ENCODE measurements at places on chromosomes 12 and 14.

GRCh38 chr12:89707703-89708564 is 704 bp downstream of the ATP2B1 start:
- peak; percentile 22 for DNase-seq

- DNase-seq: no peak
These were observed at the start of gene ADCY6 for GRCh38 chr12:48788854-48789775. Gene ADCY6 (minus strand): TSS chr12:48789089. CDS start chr12:48783434, 5,655 bp downstream.

GRCh38 chr14:29846339-29847055 is 81.2 kb downstream of the PRKD1 start:
- DNase-seq: no peak

GRCh38 chr12:233615-233968 is 19.6 kb upstream of the SLC6A12 start:
- no peak for DNase-seq

- no peak for DNase-seq
These were observed 28.2 kb upstream of the BCAT1 start for GRCh38 chr12:24977060-24977459.

DNA sequence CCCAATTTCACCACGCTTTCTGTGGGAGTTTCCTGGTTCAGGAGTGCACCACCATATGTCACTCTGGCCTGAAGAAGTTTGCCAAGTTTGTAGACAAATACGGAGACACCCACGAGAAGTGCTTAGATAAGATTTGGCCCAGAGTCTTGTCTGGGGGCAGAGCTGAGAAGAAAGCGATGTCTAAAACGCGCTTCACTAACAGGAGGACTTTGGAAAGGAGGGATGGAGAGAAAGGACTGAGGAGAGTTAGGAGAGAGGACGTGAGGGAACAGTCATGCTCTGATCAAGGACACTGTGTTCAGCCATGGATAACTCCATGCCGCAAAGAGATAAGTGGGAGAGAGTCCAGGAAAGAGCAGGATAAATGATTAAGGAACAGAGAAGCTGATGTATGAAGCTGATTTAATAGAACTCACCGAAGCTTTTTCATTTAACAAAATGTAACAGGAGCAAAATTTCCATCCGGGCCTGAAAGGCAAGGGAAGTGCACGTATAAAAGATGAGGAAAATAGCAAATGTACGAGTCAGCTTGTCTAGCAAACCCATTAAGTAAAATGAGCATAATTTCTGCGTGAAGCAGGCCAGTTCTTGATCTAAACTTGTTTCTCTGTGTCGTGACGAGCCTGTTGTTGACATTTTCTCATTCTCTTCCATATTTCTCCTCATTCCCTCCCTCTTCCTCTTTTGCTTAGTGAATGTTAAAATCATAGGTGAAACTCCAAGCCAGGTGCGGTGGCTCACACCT is 23.4 kb upstream of the MAP3K9 start:
- DNase-seq: no peak

- no peak for DNase-seq
These were observed 172.8 kb upstream of the BCL2L14 start for GRCh38 chr12:11897923-11898322.

- no peak for DNase-seq
These were observed 98.0 kb downstream of the MYRFL start for GRCh38 chr12:69922999-69923398.

DNA sequence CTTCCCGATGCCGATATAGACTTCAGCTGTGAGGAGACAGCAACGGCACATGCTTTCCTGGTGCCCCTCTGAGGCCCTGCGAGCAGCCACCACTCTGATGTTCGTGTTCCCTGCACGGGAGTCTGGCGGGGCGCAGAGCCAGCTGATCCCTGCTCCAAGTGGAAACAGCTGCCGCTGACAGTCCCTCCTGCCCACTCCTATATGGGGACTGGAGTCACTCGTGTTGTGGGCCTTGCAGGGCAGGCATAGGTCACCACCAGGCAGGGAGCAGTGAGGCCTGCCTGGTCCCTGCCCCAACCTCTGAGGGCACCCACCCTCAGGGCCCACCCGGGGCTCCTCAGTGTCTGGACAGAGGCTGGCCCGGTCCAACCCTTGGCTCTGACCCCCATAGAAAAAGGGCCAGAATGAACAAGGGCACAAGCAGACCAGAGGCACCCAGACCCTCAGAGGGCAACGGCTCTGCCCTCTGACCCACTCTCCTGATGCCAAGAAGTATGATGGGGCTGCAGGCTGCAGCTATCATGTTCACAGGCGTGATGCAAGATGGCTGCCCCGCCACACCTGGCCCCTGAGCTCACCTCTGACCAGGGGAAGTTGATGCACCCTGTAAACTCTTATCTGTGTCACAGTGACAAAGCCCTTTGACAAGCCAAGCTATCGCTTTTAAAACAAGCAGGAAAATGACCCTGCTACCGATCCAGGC is 181.6 kb downstream of the CALM1 start:
- no peak for DNase-seq

DNA sequence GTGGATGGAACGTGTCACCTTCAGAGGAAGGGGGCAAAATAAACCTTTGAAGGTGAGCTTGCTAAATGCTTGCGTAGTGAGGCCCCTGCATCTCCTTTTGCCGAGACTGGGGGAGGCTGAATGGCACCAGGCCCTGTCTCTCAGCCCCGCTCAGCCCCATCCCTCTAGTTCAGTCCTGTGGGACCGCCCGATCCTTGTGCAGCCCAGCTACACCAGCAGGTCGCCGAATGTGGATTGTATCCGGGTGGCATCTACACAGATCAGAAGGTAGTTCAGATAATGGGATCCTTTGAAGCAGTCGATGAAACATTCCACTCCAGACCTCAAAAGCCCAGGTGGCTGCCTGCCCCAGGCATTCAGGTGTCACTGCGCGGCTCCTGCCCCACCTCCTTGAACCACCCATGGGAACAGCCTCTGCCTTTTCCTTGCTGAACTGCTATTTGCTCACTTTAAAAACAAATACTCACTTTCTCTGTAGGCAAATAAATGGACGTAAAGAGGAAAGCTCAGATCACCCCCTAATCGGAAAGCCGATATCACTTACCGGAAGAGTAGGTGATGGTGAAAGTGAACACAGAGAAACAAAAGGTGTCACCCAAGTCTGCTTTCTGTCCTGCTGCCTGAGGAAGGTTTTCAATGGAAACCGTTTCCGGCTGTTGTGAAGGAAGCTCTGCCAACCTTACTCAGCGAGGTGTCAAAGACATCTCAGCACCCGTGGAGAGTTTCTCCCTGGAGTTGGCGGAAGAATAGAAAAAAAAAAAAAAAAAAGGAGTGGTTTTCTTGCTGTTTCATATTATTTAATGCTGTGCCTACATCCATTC is 100.3 kb upstream of the NCOR2 start:
- no peak for DNase-seq

DNA sequence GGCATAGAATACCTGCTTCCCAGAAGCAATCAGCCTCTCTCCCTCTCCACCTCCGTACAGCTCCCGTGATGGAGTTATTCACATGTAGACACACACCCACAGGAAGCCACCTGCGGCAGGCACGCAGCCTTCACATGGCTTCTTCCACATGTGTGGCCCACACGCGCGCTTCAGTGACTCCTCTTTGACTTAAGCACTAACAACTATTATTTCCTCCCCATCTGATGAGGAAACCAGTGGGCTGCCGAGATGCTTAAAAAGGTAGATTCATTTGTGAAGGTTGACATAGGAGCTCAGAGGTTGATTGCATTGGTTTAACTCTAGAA is 69.3 kb downstream of the PRMT8 start:
- DNase-seq: no peak

Measured in T follicular helper cell (primary cell).